ENCODE measurements at places on chromosomes 7 and 10.

DNA sequence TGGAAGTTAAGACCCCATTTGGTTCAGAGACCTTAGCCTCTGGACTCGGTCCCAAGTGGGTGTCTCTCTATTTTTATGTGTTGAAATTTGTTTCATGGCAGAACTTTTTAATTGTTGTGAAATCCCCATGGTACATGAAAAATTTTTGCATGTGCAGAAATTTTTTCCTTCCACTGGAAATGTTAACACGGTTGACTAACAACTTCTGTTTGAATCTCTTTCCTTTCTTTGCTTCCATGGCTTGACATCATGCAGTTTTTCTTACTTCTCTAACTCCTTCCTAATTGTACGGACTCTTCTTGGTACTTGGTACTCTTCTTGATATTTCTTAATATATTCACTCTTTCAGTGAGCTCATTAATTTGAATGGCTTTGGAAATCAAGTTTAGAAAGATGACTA lies 18.3 kb downstream of the MDFIC start:
- no peak for DNase-seq

DNA sequence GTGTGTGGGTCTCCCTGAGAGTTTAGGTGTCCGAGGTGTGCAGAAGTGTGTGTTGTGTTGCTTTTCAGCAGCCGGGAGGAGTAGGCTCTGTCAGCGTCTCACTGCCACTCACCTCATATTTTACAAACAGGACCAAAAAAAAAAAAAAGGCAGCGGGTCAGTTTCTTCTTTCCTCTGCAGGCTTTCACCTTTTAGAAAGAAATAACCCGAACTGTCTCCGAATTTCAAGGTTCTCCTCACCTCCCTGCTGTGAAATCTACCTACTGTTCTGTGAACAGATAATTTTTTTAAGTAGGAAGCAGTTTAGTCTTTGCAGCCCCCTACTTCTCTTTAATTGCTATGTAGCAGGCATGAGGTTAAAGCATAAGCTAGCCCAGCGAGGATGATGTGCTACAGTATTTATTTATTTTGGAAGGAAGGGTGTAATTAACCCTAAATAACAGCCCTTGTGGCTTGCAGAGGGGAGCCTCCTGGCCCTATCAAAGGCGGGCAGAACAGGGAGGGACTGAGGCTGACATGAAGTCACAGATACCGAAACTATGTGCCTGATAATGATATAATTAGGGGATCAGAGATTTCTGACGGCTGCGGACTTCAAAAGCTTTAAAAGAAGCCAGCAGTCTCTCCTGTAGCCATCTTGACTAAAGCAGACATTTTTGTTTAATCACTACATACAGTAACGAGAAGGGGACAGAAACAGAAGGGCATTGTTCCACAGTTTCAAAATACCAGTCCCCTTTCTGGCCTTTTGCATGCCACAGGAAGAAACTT lies 1.6 kb downstream of the BAMBI start:
- DNase-seq: peak; percentile 62

- DNase-seq: no peak
Observed at GRCh38 chr7:111006040-111006439, 84.9 kb upstream of the LRRN3 start.

DNA sequence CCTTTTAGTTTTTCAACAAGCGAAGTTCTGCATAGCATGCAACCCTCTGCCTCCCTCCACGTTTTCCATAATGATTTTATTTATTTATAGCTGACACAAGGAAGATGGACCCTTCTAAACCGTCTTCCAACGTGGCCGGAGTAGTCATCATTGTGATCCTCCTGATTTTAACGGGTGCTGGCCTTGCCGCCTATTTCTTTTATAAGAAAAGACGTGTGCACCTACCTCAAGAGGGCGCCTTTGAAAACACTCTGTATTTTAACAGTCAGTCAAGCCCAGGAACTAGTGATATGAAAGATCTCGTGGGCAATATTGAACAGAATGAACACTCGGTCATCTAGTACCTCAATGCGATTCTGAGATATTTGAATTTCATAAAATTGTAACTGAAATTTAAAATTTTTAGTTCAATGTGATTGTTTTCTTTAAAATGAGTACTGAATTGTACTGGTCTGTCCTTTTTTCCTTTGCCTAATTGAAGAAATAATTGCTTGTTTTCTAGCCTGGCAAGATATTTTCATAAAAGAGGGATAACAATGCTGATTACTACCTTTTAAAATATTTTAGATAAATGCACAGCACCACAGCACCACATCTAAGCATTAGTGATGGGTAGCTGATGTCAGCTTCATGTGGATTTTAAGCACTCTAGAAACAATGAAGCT lies 41.5 kb upstream of the SLC39A12 start:
- DNase-seq: peak; percentile 59

GRCh38 chr7:104664648-104665047 lies 336.2 kb downstream of the LHFPL3 start:
- no peak for DNase-seq

DNA sequence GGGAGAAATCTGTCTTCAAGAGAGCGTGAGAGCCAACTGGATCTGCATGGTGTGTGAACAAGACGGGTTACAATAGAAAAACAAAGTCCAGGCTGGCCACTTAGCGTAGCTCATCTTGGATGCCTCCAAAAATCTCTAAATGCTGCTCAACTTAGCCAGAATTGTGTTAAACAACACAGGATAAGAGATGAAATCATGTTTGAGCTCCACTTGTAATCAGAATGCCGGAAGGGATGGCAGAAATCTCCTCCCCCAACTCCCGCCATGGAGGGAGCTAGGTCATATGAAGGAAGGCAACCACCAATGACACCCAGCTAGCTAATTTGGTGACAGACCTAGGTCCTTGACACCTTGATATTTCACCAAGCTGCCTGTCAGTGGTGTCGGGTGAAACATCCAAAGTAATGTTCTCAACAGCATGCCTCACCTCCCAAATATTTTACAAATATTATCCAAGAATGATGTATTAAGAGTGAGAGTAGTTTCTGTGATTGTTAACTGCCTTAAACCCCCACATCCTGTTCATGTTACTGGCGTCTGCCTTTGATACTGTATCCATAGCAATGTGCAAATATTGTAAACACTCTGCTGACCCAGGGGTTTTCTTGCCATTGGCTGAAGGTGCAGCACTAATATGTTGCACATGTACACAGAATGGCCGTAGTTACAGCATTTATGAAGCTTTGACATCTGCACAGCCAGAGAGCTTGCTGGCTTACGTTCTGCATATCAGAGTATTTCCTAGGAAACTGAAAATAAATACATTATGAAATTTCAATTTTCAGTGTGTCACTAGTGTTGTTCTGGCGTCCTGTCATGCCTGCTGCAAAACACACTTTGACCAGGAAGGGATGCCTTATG lies 25.8 kb downstream of the TMEM254 start:
- DNase-seq: peak; percentile 85

- DNase-seq: no peak
Observed at GRCh38 chr7:155844526-155844925, 32.3 kb upstream of the SHH start.

DNA sequence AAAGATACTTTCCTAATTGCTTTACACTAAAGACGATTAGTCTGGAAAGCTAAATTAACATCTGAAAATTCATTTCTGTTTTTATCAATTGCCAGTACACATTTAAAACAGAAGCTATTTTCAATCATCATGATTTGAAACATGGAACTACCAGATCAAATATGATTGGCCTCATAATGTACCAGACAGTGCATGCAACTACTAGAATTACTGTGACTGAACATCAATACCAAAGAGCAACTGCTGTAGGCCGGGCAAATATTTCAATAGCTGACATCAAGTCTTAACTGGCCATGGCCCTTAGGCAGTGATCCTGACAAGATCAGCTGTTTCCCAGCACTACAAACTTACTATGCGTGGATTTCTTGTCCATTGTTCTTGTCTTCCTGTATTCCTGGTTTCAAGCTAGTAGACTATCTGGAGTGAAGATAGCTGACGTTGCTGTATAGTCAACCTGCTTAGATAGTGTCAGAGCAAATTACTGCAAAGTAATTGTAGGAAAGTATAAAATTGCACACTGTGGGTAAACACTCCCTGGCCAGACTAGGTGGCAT lies 21.7 kb upstream of the WNT16 start:
- DNase-seq: no peak

DNA sequence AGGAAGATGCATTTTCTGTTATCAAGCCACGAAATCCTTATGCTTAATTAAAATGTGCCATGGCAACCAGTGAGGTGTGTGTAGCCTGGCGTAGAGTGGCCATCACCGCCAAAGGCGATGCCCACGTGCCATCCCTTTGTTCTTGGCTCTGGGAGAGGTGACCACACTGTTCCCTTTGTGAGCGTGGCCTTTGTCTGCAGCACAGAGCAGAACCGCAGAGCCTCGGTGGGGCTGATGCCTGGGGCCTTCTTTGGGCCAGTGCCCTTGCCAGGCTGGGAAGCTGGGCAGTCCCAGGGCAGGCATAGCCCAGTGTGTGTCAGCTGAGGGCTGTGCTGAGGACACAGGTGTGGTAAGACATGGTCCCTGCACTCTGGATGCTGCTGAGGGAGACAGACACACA lies 48.3 kb downstream of the BUB3 start:
- DNase-seq: no peak

- peak; percentile 74 for DNase-seq
Observed at GRCh38 chr10:119370972-119371703, 163.8 kb downstream of the GRK5 start.

GRCh38 chr10:42827201-42827600 lies 44.6 kb downstream of the BMS1 start:
- DNase-seq: peak; percentile 10

GRCh38 chr10:98030093-98030821 lies at the start of gene CRTAC1:
TSS of gene CRTAC1 (minus strand) at chr10:98030621. CDS start at chr10:98030472, 149 bp downstream.
- peak; percentile 95 for DNase-seq

- peak; percentile 43 for DNase-seq
Observed at GRCh38 chr10:131979821-131980270, 1.9 kb downstream of the BNIP3 start.

DNA sequence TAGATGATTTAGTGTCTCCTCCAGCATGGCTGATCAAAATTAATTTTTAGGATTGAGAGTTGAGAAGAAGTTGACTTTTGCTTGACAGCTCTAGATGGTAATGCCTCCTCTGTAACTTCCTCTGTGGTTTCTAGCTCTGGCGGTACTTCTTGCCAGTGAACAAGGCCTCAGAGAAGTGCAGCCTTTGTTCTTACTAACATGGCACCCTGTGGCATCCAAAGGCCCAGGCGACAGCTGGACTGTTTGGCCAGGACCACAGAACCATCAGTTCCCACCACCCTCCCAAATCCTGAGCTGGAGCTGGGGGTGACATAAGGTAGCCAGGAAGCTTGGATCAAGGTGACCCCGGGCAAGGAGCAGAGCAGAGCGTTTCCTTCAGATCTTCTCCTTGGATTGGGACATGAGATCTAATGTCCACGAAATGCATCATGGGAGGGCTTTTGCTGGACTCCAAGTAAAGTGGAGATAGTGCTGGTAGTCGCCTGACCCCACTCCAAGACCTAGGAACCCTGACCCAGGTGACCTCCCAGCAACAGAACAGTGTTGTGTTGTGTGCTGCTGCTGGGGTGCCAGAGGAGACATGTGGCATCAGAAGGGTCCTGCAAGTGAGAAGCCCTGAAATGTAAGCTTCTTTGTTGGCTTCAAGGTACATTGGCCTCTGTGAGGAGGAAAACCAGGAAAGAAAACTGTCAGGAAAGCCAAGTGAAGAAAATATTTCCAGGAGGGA lies 41.8 kb downstream of the APBB1IP start:
- no peak for DNase-seq

GRCh38 chr7:30034501-30034900 lies 6.3 kb downstream of the PLEKHA8 start:
- DNase-seq: no peak

DNA sequence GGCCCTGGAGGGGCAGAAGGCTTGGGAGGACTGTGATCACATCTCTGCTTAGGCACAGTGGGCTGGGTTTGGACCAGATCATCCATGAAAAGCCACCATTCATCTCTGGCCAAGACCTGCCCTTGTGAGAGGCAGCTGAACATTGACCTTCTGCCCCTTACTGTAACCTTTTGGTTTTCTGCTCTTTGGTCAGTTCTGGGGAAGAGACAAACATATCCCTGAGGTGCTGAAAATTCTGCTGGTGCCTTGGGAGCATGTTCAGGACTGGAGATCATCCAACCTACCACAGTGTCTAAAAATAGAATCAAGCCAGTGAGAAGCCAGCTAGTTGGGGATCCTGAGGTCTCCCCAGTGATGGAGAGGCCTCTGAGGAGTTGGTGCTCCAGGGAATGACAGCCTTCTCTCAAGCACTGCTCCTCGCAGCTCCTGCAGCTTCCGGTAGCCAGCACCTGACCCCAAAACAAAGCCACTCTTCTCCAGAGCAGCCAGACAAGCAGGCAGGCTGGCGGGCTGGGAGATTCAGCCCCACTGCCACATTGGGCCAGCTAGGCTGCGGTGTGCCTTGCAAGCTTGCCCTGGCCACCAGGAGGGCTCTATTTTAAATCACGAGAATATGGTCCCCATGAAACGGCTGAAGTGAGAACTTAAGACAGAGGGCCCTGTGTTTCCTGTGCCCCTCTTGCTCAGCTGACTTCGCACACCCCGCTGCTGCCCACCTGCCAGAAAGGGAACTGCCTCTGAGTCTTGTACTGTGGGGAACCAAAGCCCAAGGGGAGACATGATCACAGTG lies 37.8 kb upstream of the UBE2H start:
- DNase-seq: no peak

DNA sequence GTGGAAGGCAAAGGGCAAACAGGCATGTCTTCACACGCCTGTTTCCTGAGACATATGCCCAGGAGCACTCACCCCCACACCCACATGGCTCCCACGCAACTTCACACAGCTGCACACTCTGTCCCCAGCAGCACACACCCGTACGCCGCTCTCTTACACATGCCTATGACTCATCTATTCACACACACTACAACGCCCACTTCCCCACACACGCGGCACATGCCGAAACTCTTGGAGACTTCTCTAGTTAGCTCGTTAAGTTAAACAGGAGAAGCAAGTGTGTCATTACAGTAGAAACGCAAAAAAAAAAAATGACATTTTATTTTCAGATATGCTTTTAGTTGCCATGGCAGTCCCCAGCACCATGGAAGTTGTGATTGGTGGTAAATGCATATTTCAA lies 6.7 kb downstream of the CALN1 start:
- no peak for DNase-seq

GRCh38 chr10:4107285-4107851 lies 322.4 kb upstream of the KLF6 start:
- no peak for DNase-seq

GRCh38 chr10:35208949-35209613 lies 82.4 kb downstream of the CREM start:
- no peak for DNase-seq

GRCh38 chr7:1503816-1504775 lies at the start of gene INTS1:
TSS of gene INTS1 (minus strand) at chr7:1504389. CDS start at chr7:1503960, 429 bp downstream.
- peak; percentile 95 for DNase-seq
